AG04450 (cell line): ENCODE measurements at places on chromosomes 13 and 19. TPM values are rescaled to one million over a fixed set of nuclear protein-coding genes. Genes with fewer than 3 reads are reported as not detected.

DNA sequence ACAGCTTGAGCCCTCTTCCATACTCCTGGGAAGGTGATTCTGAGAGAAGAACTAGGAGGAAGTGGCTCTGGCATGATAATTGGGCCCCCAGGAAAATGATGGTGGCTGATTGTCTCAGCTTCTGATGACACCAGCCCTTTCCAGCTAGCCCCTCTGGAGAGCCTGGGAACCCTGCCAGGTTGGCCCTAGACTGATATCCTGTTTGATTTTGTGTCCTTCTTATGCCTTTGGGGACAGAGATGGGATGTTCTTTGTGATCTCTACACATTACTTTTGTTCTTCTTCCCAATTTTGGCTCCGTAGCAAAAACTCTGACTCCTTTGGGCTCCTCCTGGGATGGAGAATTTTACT lies 39.7 kb downstream of the ERICH6B start:
- no peak for DNase-seq

- DNase-seq: no peak
Observed at GRCh38 chr13:113941571-113942191, 32.2 kb downstream of the C13orf46 start.

DNA sequence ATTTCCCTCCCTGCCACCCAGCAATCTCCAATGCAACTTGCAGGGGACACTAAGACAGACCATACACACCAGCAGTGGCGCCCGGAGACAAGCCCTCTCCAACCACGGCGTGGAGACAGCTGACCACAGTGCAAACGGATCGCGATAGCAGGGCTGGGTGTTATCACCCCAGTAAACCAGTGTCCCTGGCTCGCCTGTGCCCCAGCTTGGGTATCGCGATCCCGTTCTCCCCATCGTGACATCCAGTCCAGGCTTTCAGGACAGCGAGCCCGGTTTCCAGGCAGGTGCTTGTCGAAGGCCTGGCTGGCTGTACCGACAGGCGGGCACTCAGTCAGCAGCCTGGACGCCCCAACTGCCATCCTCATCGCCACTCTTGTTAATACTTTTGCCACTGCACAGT lies 20.7 kb upstream of the NANOS2 start:
- DNase-seq: no peak

DNA sequence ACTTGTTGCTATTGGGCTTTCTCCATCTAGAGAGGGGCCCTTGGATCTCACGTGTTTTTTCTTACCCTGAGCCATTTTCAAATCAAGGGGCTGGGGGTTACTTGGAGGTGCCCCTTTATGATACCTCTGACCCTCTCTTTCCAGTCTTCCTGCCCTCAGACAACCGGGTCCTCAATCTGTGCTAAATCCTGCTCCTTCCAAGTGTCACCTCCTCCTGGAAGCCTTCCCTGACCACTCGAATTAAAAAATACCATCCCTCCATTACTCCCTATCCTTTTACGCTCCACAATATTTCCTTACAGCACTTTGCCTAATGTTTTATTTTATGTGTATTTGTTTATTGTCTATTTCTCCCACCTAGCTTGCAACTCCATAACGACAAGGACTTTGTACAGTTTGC lies 3.3 kb downstream of the KLK8 start:
- no peak for DNase-seq

DNA sequence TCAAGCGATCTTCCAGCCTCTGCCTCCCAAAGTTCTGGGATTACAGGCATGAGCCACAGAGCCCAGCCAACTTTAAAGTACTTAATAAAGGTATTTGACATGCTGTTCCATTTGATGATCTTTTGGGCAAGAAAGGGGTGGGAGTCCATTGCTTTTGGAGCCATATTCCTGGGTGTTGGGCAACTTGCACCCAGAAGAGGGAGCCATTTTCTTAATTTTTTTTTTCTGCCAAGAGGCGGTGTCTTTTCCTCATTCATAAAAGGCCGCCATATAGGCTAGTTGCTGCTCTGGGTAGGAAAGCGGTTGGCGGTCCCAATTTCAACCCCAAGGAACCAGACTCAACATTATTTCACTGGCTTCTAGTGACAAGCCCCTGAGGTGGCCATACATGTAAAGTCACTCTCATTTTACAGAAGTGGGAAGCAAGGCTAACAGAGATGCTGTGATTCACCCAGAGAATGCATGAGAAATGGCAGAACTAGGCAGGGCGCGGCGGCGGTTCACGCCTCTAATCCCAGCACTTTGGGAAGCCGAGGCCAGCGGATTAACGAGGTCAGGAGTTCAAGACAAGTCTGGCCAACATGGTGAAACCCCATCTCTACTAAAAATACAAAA lies 139.6 kb downstream of the CACNA1A start:
- no peak for DNase-seq

DNA sequence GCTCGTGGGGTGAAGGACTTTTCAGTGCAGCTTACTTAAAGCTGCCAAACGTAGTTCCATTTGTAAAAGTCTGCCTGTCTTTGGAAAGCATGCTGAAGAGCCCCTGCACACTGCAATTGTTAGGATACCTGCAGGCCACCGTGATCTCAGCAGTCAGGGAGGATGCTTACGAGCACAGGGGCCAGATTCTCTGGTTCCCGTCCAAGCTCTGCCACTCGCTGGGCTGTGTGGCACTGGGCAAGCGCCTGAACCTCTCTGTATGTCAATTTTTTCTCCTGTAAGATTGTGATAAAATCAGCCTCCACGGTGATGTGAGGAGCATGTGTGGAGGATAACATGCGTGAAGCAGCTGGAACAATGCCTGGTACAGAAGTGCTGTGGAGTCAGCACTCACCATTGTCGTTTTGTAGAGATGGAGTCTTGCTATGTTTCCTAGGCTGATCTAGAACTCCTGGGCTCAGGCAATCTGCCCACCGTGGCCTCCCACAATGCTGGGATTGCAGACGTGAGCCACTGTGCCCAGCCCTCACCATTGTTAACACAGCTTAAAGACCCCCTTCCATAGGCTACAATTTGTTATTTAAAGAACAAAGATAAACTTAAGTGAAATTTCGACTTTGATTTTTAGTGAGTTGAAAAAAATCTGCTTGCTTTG lies 3.5 kb downstream of the ADPRHL1 start:
- no peak for DNase-seq

GRCh38 chr19:47848823-47849473 lies 10.1 kb upstream of the TPRX2 start:
- DNase-seq: no peak

GRCh38 chr13:98959786-98960605 lies 17.9 kb downstream of the DOCK9 start:
- DNase-seq: no peak

- no peak for DNase-seq
Observed at GRCh38 chr19:35052599-35053190, 11.2 kb downstream of the HPN start.

GRCh38 chr19:19170873-19171672 lies 1.0 kb upstream of the MEF2B start:
- DNase-seq: no peak

GRCh38 chr19:35295792-35296462 lies 4.0 kb downstream of the MAG start:
- no peak for DNase-seq

DNA sequence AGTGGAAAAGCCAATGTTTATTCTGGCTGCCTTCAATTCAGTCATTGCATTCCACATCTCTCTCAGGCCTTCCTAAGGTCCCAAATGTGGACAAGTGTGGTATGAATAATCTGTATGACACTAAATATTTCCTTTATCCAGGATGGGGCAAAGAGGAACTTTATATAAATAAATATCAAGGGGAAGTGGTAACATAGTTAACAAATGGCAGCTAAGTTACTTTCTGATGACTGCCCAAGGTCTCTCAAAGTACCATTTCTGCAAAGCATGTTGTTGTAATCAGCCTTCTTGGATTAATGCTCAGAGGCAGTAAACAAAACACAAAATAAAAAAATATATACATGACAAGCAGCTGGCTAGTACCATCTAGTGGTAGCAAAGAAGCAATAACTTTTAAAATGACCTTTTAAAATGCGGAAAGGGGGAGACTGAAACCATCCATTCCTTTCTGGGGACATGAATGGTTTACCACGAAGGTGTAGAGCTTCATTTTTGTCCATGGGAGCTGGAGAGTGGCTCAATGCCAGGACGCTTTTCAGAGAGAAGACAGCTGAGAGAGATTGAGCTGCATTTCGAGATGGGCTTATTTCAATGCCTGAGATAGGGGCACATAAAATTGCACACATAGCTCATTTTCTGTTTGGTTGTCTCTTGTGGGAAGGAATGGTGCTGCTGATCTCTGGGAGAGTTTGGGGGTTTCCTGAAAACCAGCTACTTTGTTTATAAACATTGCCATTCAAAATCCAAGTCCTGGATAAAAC lies 259.2 kb downstream of the RFC3 start:
- DNase-seq: no peak

DNA sequence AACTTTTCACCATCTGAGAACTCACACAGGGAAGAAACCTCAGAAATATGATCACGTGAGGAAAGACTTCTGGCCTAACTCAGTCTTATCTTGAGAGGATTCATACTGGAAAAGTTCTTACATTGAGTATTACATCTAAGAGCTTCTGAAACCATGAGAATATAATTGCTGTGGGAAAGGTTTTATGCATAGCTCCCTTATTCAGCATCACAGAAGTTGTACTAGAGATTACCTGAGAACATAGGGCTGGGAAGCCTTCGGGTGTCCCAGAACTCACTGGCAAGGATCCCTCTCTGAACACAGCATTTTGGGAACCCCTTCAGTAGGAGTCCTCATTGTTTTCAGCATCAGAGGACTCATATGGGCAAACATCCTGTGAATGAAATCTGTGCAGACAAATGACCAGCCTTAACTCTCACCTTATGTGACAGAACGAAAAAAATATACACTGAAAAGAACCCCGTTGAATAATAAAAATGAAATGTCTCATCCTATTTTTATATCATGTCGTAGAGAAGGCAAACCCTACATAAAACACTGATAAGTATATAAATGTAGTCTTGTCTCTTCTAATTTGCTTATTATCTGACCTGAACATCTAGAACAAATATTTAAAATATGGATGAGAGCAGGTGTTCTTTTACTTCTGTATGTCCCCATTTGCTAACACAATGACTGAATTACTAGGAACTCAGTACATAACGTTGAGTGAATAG lies 14.2 kb downstream of the ZNF274 start:
- no peak for DNase-seq

GRCh38 chr19:11587302-11587974 lies 9.8 kb upstream of the ZNF627 start:
- peak; percentile 20 for DNase-seq

GRCh38 chr13:99255271-99255670 lies 2.9 kb downstream of the GPR18 start:
- no peak for DNase-seq

GRCh38 chr19:19096641-19097627 lies 33.1 kb downstream of the SLC25A42 start:
- no peak for DNase-seq

DNA sequence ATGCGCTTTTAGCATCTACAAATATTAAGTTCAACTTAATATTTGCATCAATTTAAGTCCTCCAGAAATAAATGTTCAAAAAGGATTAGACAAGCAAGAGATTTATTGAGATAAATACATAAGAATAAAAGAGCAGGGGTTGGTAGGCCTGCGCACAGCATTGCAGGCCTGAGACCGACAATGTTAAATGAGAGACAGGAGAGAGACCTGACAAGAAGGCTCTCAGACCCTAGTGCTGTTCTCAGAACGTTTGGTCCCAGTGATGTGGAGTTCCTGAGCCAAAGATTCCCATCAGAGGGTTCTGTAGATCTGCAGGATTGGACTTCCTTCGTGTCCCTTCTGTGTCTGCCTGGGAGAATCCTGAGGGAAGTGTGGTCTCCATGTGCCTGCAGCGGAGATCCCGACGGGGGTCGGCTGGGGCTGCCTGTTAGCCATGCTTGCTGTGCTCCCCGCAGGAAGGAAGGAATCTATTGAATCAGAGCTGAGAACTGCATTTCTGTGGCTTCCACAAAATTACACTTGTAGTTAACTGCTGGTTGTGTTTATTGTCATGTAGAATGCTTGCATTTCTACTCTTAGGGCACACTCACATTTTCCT lies 369.9 kb upstream of the SLC10A2 start:
- no peak for DNase-seq

DNA sequence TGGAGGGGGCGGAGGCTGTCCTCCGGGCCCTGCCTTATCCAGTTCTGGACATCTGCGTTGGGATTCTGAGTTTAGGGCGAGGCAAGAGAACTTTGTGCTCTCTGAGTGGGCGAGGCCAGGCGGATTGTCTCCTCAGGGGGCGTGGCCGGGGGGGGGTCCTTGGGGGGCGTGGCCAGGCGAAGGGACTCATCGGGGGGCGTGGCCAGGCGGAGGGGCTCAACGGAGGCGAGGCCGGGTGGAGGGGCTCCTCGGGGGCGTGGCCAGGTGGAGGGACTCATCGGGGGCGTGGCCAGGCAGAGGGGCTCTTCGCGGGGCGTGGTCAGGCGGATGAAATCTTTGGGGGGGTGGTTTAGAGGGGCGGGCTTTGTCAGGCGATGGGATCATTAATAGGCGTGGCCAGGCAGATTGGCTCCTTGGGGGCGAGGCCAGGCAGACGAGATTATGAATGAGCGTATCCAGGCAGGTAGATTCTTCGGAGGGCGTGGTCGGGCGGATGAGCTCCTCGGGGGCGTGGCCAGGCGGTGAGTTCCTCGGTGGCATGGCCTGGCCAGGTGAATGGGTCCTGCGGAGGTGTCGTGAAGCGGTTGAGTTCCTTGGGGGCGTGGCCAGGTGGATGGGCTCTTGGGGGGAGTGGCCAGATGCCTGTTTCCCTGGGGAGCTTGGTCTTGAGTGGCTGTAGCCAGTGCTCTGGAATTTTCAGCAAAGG lies 10.3 kb upstream of the CACNG7 start:
- no peak for DNase-seq

DNA sequence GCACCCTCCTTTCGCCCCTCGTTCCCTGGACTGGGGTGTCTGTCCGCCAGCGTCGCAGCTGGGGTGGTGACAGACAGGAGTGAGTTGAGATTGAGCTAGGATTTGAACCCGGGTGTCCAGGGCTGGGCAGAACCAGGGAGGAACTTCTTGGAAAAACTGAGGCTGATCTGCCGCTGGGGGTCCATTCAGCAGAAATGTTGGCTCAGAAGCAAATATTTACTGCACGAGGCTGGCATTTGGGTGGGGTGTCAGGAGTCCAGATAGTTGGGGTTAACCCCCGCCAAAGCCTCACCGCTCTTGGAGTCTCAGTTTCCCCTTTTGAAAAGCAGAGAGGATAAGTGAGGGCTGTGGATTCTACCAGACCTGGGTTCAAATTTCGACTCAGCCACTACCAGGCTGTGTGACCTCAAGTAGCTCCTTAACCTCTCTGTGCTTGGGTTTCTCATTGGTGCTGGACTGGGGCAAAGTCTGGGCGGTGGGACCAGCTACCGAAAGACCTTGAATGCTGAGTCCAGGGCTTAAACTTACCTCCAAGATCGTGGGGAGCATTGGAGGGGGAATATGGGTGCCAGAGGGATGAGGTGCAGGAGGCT lies 20.9 kb downstream of the MAST3 start:
- DNase-seq: no peak

Gene REEP6
- polyA plus RNA-seq: 0.84 and 1.1 TPM in 2 replicates

Gene STOML3
- not detected in 2 replicates for polyA plus RNA-seq

Gene MCEMP1
- polyA plus RNA-seq: not detected in 2 replicates

Gene KLK12
- polyA plus RNA-seq: not detected in 2 replicates

Gene ZNF253
- 2.8 and 4.2 TPM in 2 replicates for polyA plus RNA-seq

Gene POU2F2
- 1.9 and 2.6 TPM in 2 replicates for polyA plus RNA-seq

Gene FCHO1
- polyA plus RNA-seq: 0.15 and 0.35 TPM in 2 replicates

Gene TTYH1
- polyA plus RNA-seq: not detected in 2 replicates

Gene CKM
- not detected in 2 replicates for polyA plus RNA-seq

Gene SERTAD3
- 16.1 and 19.6 TPM in 2 replicates for polyA plus RNA-seq

Gene ZNF302
- 21.6 and 29.1 TPM in 2 replicates for polyA plus RNA-seq

Gene TRMT1
- polyA plus RNA-seq: 17.3 and 21.0 TPM in 2 replicates

Gene MEIOSIN
- not detected in 2 replicates for polyA plus RNA-seq

Gene APC2
- polyA plus RNA-seq: 0.09 and 0.17 TPM in 2 replicates

Gene ZNF17
- 5.7 and 6.4 TPM in 2 replicates for polyA plus RNA-seq

Gene APOC1
- polyA plus RNA-seq: 3.4 and 4.9 TPM in 2 replicates
